Caki2 (cell line): ENCODE measurements at places on chromosomes 16 and 17. TPM values are rescaled to one million over a fixed set of nuclear protein-coding genes. Genes with fewer than 3 reads are reported as not detected.

MMP28 gene
- 1.7 TPM in 1 of 2 replicates, not detected in the other for total RNA-seq

CD300E gene
- not detected in 2 replicates for total RNA-seq

GDPD3 gene
- not detected in 2 replicates for total RNA-seq

MIS12 gene
- 8.7 and 13.4 TPM in 2 replicates for total RNA-seq

GLIS2 gene
- total RNA-seq, result 5.7 and 7.4 TPM in 2 replicates

ZNF287 gene
- 4.8 and 6.1 TPM in 2 replicates for total RNA-seq

NECAB2 gene
- 0.81 TPM in 1 of 2 replicates, not detected in the other for total RNA-seq

USP36 gene
- total RNA-seq, result 28.8 and 32.9 TPM in 2 replicates

NTHL1 gene
- 129 and 148 TPM in 2 replicates for total RNA-seq

TPPP3 gene
- total RNA-seq, result 4.6 and 22.3 TPM in 2 replicates

CTF1 gene
- 0.84 and 2.9 TPM in 2 replicates for total RNA-seq

TP53TG3B gene
- not detected in 2 replicates for total RNA-seq

NLRC3 gene
- total RNA-seq, result not detected in 2 replicates

KRT40 gene
- total RNA-seq, result not detected in 2 replicates

CD7 gene
- not detected in 2 replicates for total RNA-seq

PLEKHH3 gene
- 20.5 and 21.5 TPM in 2 replicates for total RNA-seq

PYY gene
- total RNA-seq, result not detected in 2 replicates

IGSF6 gene
- total RNA-seq, result not detected in 2 replicates

DOC2B gene
- 1.7 and 1.8 TPM in 2 replicates for total RNA-seq

PIRT gene
- not detected in 2 replicates for total RNA-seq

OR1D2 gene
- not detected in 2 replicates for total RNA-seq

TAOK1 gene
- total RNA-seq, result 13.6 and 14.2 TPM in 2 replicates

CUEDC1 gene
- total RNA-seq, result 24.8 and 47.7 TPM in 2 replicates

C17orf107 gene
- 4.8 and 8.6 TPM in 2 replicates for total RNA-seq

ATP6V0C gene
- total RNA-seq, result 18.4 and 27.8 TPM in 2 replicates

MRM3 gene
- 36.2 and 40.6 TPM in 2 replicates for total RNA-seq

CARD14 gene
- total RNA-seq, result not detected in 2 replicates

CDH13 gene
- not detected in 2 replicates for total RNA-seq

SHCBP1 gene
- total RNA-seq, result 10.3 and 11.9 TPM in 2 replicates

MYH2 gene
- total RNA-seq, result not detected in 2 replicates

SLX1B gene
- 49.4 and 142 TPM in 2 replicates for total RNA-seq

LGALS9C gene
- total RNA-seq, result not detected in 2 replicates

WFDC1 gene
- total RNA-seq, result not detected in 2 replicates
